ENCODE measurements at places on chromosomes 12 and 14.

DNA sequence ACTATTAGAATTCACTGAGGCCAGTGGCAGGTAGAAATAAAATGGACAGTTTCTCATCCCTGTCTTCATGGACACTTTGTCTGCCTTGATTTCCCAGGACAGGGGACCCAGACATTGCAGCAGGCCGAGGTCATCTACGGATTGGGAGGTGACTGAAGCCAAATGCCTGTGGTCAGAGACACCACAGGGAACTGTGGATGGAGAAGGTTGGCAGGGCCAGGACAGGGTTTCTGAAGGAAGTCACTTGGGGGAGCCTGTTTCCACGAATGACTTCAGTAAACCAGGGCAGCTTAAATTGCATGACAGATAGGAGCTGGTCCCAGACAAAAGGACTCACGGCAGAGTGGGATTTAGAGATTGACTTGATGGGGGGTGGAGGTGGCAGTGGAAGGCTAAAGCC, 224.9 kb downstream of the NTF3 start:
- DNase-seq, result no peak

DNA sequence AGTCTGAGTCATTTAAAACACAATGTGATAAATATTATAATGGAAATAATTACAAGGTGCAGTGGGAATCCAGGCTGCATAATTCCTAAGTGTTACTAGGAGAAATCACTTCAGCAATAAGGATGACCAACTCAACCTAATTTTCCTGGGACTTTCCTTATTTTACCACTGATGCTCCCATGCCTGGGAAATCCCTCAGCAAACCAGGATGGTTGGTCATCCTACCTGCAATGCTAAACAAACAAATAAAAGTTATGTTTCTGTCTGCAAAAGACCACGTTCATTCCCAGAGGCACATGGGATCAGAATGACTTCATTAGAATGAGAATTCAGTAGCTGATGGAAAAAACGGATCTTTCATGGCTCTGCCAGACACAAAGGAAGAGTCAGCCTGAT, 130.8 kb upstream of the RAP1B start:
- no peak for DNase-seq

GRCh38 chr14:52961060-52961639, 10.3 kb upstream of the FERMT2 start:
- peak; percentile 26 for DNase-seq

DNA sequence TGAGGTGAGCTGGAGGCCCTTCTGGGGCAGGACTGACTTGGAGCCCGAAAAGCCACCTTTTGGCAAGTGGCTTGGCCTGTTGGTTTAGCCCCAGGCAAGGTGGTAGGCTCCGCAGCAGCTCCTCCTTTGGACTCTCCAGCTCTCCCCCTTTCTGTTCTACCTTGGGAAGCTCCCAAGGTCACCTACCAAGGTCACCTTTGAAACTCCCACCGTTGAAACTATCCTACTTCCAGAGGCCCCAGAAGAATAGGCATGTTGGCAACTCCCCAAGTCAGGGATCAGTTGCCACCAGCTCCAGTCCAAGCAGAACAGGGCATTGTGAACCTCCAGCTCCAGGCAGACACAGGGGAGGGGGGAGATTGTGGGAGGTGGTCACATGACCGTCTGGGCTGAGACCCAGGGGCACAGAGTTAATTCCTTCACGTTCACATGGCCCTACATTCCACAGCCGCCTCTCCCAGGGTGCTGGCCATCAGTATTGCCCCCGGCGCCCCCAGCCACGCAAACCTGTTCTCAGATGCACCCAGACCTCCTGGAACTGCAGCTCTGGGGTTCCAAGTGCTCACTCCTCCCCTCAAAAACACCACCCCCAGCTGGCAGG, 14.4 kb downstream of the IRF2BPL start:
- DNase-seq, result no peak

DNA sequence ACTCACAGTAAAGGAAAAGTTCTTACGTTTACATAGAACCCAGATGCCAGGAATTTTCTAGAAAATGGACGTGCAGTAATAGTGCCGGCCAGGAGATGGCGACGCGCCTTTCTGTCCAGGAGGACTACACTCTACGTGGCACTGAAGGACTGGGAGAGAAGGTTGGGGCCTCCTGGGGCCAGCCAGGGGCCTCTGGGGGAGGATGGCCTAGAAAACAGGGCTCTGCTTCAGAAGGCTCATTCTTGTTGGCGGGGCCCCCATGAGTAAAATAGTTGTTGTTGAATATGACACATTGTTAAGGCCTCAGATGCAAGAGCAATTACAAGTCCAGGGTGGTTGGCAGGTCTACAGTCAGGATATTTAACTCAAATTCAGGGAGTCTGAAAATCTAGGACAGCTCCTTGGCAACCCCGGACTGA, 120.1 kb upstream of the MAX start:
- DNase-seq, result peak; percentile 50

- DNase-seq, result no peak
Measured at GRCh38 chr12:78863482-78864402, 832 bp upstream of the SYT1 start.

DNA sequence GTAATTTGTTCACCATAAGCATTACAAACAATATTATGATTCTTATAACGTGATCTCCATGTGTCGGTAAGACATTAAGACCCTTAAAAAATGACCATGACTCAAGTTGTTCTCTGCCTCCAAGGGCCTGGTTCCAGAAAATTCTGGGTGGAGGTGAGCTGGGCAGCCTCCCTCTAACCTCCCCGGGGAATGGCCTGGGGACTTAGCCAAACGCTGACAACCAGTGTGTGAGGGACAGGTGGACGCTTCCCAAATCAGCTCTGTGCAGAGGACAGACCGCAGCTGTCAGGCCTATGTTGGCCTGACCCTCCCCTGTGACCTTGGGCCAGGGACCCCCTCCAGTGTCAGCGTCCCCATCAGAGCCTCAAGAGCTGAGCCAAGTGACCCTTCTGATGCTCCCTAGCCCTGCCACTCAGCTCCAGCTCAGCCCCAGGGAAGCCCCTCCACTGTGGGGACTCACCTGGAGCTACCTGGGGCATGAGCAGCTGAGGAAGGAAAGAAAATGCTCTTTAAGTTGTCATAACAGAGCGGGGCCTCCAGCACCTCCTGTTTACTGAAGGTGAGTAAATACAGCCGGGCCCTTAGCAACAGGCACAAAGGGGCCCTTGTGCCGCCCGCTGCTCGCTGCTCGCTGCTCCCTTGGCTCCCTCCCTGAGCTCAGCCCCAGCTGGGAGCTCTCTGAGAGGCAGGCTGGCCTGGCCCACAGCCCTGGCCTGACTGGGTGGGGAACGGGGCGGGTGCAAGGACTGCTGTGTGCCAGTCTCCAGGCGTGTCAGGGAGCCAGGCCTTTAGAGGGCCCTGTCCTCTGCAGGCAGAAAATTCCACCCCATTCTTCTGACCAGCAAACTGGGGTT, 116.6 kb downstream of the CALM1 start:
- DNase-seq, result no peak

DNA sequence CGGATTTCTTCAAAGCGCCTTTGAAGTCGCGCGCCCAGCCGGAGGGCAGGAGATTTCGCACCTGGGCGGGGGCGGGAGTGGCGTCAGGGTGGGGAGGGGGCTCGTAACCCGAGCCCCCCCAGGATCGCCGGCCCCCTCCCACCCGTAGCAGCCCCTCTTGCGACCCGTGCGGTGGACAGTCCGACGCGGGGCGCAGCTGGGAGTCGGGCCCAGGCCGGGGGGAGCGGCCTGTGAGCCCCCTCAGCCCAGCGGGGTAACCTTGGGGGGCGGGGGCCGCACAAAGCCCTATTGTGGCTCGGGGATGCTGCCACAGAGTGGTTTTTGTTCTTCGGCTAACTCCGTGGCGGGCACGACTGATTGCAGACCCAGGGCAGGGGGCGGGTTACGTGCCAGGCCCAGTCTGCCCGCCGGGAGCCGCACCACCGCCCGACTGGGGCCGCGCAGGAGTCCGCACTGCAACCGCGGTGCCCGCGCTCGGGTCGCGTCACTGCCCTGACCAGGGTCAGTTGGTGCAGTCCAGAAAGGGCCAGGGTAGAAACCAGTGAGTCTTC, 4.2 kb upstream of the AAAS start:
- DNase-seq, result peak; percentile 12

- DNase-seq, result no peak
Measured at GRCh38 chr12:93300611-93301021, 77.1 kb upstream of the NUDT4 start.

DNA sequence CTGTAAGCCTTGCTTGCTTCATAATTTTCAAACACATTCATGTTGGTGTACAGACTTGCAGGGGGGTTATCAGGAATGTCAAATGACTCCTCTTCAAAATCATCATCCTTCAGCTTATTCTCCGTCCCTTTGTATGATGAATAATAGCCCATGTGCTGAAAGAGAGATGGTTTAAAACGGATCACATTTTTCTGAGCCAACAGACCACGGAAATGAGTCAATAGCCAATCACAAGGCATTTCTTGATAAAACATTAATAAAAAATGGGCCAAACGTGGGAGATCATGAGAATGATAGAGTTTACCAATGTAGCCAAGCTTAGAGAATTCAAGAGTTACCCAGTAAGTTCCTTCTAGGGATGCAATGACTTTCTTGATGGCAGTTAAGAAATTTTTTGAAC, 105.5 kb downstream of the NTS start:
- DNase-seq, result no peak

GRCh38 chr12:107610021-107610859, 75.4 kb upstream of the PWP1 start:
- DNase-seq, result peak; percentile 7

DNA sequence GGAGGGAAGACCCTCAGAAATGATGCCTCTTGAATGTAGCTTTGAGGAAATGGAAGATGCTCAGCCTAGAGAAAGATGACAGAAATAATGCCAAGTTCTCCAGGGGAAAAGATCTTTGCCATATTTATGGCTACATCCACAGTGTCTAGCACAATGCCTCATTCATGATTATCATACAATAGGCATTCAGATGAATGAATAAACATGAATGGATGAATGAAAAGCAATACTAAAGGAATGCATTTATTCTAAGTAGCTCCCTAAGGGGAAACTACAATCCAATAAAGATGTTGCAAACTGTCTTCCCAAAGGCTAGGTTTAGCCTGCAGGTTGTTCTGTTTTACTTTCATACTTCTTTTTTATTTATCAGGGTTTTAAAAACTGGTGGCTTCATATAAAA, 12.0 kb downstream of the TMTC1 start:
- DNase-seq, result no peak

GRCh38 chr12:32290411-32290810, 108.9 kb upstream of the FGD4 start:
- DNase-seq, result no peak

GRCh38 chr12:24739106-24739779, 209.7 kb downstream of the BCAT1 start:
- DNase-seq, result no peak

DNA sequence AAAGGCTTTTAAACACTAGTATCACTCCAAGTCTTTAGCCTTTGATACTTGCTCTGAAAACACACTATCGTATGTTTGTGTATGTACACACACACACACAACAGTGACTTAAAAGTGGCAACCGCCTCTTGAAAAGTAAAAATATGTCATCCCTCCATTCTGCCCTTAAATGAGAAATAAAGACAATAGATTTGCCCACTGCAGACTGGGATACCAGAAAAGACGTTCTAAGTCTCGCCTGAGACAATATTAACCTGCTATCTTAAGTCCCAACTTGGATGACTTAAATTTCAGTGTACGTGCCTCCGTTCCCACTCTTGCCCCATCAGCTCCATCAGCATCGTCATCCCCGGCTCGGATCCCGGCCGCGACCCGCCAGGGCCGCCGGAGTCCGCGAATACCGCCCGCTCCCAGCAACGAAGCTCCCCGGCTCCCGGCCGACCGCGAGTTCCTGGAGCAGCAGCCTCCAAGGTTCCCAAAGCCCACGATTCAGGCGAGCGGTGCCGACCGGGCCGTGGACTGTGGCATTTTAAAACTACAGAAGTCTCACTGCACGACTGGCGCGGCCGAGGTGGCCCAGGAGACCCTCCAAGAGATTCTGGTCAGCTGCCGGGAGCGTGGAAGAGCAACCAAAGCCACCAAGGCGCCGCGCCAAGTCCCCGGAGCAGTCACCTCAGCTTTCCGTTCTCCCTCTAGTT, 2.8 kb upstream of the ARID2 start:
- peak; percentile 52 for DNase-seq

DNA sequence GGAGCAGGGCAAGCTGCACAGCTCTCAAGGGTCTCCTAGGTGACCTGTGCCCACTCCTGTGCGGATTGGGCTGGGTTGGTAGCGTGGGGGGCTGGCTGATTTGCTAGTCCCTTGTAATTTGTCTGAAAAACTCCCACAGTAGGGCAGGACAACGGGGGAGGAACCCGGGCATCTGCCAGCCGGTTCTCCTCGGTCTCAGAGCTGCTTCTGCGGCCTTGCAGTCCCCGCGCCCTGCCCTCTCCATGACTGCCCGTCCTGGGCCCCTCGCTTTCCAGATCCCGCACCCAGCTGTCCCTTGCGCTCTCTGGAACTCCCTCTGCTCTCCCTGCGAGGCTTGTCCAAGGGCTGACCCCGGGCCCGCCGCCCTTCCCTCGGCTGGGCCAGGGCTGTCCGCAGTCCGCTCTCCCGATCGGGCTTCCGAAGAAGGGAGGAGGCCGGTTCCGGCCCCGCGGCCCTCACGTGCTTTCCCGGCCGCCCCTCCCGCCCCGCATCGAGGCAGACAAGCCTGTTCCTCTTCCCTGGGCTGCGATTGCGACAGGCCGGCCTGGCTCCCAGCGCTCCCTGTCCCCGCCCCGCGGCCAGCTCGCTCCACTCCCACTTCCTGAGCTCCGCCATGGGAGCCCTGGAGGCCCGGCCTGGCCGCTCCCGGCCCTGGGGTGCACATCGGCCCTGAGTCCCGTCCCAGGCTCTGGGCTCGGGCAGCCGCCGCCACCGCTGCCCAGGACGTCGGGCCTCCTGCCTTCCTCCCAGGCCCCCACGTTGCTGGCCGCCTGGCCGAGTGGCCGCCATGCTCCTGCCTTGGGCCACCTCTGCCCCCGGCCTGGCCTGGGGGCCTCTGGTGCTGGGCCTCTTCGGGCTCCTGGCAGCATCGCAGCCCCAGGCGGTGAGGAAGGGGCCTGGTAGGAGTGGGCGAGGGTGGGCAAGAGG, at the start of gene LTBR:
Gene LTBR (plus strand): TSS at position 591 of the 927 bp plus-strand sequence. CDS start 197 bp downstream, at position 788.
- DNase-seq, result peak; percentile 96

GRCh38 chr12:55036326-55037115, 16.7 kb downstream of the NEUROD4 start:
- DNase-seq, result peak; percentile 65

DNA sequence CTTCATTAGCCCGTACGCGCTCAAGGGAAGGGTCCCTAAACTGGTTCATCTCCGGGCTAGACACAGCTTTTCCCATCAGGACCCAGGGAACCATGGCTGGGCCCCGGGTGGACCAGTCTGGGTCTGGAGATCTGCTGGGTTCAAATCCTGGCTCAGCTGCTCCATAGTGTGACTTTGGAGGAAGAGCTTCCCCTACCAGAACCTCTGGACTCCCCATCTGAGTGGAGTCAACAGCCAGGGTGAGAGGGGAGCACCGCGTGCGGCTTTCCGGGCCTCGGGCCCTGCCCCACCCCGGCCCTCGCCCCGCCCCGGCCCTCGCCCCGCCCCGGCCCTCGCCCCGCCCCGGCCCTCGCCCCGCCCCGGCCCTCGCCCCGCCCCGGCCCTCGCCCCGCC, 41.2 kb downstream of the BEGAIN start:
- no peak for DNase-seq

DNA sequence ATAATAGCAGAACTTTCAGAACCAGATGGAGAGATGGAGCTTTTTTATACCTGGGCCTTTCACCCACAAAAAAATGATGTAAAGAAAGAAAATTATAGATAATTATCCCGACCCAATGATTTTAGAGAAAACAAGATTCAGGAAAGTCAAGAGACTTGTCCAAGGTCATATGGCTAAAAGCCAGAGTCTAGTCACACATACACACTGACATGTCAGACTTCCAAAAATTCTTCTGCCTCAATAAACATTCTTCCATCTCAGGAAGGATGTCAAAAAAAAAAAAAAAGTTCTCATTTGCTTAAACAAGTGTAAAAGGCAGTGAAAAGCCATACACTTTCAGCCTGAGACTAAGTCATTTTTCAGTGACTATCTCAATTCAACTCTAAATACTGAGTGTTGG, 116.0 kb downstream of the PRICKLE1 start:
- no peak for DNase-seq

All from inflammatory macrophage treated with lipopolysaccharide for 4 hours (primary cell).